ENCODE measurements at places on chromosomes 5 and 9.

- no peak for DNase-seq
Measured at GRCh38 chr5:58933891-58934628, 351.2 kb downstream of the RAB3C start.

- DNase-seq = no peak
Measured at GRCh38 chr5:180112181-180112861, 40.8 kb upstream of the RNF130 start.

- DNase-seq = no peak
Measured at GRCh38 chr5:40568548-40568947, 111.2 kb upstream of the PTGER4 start.

- DNase-seq = no peak
Measured at GRCh38 chr5:153658606-153659005, 168.1 kb downstream of the GRIA1 start.

- DNase-seq = no peak
Measured at GRCh38 chr5:140073296-140073695, 30.2 kb upstream of the NRG2 start.

GRCh38 chr9:121568343-121569265, 69.0 kb upstream of the GGTA1 start:
- DNase-seq = no peak

DNA sequence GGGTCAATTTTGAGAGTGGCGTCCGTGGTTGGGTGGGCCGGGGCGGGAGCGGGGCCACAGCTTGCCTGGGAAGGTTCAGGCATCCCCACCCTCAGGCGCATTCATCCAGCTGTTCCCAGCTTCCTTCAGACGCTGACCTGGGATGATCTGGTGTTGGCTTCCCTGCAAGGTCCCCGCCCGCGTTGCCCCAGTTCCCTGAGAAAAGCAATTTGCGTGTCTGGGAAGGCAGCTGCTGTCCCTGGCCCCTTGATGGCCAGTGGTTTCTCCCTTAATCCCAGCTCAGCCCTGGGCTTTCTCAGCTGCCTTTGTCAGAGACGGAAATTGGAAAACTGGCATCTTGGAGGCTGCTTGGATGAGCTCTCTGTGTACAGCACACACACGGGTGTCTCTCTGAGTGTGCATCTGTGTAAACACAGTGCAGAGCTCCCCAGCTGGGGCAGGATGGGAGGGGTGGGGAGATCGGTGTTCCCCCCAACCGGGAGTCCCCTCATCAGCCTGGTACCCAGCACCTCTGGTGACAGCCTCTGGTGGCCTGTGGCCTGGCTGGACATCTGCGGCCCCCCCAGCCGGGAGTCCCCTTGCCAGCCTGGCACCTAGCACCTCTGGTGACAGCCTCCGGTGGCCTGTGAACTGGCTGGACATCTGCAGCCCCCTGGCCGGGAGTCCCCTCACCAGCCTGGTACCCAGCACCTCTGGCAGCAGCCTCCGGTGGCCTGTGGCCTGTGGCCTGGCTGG, 94.0 kb downstream of the COL5A1 start:
- no peak for DNase-seq

- no peak for DNase-seq
Measured at GRCh38 chr9:34124926-34125325, 1.6 kb downstream of the DCAF12 start.

GRCh38 chr9:131276094-131276888, at the start of gene FAM78A:
Gene FAM78A, minus strand, starts transcription at chr9:131276510. Its CDS starts 331 bp downstream, at chr9:131276179.
- no peak for DNase-seq

- DNase-seq = no peak
Measured at GRCh38 chr9:119675951-119676350, 306.7 kb upstream of the BRINP1 start.

DNA sequence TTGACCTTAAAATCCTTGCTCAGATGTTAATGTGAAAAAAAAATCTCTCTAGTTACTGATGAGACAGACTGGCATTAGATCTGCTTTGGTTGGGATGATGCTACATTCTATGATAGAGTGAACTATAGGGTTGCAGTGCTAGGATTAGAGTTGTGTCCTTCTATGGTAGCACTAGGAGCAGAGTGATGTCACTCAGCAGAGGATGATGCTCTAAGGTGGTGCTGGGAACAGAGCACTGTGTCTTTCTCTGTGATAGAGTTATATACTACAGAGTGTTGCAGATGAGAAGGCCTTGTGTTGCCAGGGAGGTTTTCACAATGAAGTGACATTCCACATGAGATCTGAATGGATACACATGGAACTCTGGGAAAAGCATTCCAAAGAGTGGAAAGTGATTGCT, 462.3 kb downstream of the CDH12 start:
- no peak for DNase-seq

- no peak for DNase-seq
Measured at GRCh38 chr5:118777189-118777736, 211.1 kb downstream of the DTWD2 start.

- no peak for DNase-seq
Measured at GRCh38 chr5:137847687-137848086, 20.0 kb upstream of the MYOT start.

- DNase-seq = no peak
Measured at GRCh38 chr5:68464424-68464823, 248.9 kb downstream of the PIK3R1 start.

DNA sequence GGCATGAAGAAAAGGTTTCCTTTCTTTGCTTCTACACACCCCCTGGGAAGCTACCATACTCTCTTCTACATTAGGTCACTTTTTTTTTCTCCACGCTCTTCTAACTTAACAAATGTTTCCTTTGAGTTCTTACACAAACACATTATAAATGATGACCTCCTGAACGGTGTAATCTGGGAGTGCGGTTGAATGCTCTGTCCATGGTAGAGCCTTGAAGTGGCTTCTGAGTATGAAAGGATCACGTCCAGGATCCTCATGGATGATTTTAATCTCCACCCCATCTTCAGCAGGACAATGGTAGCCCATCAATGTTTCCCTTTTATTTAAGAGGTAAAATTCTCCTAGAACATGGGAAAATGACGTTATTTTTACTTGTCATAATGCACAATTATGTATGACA, 587.3 kb downstream of the SEMA5A start:
- DNase-seq = no peak

- no peak for DNase-seq
Measured at GRCh38 chr5:14266171-14266570, 123.0 kb downstream of the TRIO start.

- no peak for DNase-seq
Measured at GRCh38 chr5:52705720-52706119, 82.0 kb upstream of the ITGA1 start.

DNA sequence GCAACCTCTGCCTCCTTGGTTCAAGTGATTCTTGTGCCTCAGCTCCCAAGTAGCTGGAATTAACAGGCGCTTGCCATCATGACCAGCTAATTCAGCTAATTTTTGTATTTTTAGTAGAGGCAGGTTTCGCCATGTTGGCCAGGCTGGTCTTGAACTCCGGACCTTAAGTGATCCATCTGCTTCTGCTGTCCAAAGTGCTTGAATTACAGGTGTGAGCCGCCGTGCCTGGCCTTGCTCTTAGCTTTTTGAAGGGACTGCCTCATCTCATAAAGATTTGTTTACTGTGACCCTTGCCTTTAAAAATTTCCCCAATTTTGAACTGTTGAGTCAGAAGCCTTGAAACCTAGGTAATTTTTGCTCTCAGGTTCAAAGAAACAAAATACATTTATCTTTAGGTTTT, 17.3 kb downstream of the GPBP1 start:
- DNase-seq = no peak

DNA sequence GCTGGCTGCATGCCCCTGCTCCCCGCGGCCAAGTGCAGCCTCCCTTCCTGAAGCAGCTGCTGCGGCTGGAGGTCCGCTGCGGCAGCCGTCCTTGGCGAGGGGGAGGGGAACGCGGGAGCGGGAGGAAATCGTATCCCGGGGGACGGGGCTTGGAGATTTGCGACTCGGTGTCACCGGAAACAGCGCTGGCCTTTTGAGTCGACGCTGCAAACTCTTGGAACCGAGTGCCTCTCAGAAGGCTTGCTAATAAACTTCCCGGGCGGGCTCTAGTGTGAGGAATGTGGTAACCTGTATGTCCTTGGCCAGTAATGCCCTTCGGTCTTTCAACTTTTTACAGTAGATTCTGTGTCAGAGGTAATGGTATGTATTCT, 82.7 kb downstream of the PTPDC1 start:
- DNase-seq = no peak

- no peak for DNase-seq
Measured at GRCh38 chr5:74099538-74100267, 473.7 kb downstream of the ARHGEF28 start.

GRCh38 chr9:127566351-127567001, 45.6 kb upstream of the STXBP1 start:
- DNase-seq = no peak

DNA sequence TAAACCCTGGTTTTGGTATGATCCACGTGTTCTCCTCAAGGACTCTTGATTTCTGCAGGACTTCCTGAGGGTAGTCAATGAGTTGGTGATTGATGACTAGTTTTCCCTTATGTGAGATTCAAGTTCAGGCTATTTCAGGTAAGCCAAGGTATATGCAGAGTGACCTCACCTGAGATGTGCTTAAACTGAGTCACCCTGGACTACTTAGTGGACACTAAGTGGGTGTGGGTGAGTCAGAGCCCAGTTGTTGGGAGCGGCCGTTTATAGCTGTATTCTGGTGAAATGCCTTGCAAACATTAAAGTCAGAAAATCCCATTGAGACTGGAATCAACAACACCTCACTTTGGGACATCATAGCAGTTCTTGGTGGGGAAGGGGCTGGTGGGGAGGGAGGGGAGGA, 62.9 kb downstream of the SLC28A3 start:
- no peak for DNase-seq

GRCh38 chr9:108150736-108151586, 661.4 kb upstream of the KLF4 start:
- peak; percentile 4 for DNase-seq

DNA sequence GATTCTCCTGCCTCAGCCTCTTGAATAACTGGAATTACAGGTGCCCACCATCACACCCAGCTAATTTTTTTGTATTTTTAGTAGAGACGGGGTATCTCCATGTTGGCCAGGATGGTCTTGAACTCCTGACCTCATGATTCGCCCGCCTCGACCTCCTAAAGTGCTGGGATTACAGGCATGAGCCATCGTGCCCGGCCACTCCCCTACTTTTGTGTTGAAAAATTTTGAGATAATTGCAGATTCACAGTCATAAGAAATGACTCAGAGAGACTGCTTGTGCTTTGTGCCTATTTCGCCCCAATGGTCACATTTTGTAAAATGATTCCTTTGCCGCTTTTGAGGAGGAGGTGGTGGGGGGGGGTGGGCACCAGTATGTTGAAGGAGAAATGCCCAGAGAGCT, 48.1 kb upstream of the SH3PXD2B start:
- no peak for DNase-seq

- no peak for DNase-seq
Measured at GRCh38 chr9:77375956-77376532, 198.7 kb downstream of the VPS13A start.

DNA sequence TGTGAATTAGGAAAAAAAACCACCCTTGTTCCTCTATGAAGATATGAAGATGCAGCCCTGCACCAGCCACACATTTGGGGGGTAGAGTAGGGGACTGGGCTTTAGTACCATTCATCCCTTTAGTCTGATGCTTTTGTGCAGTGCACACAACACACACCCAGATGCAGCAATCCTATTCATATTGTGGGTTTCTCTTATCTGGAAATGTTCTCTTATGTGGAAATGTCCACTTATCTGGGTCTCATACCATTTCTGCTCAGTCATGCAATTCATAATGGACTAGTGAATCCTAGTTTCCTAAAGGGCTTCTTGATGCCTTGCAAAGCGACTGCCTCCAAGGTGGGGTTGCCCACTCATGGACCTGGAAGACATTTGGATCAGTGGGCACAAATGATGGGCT, 47.8 kb downstream of the C9orf152 start:
- no peak for DNase-seq

GRCh38 chr9:107425101-107426025, 64.2 kb downstream of the KLF4 start:
- no peak for DNase-seq

- DNase-seq = peak; percentile 9
Measured at GRCh38 chr9:131037335-131038255, 28.6 kb downstream of the LAMC3 start.

DNA sequence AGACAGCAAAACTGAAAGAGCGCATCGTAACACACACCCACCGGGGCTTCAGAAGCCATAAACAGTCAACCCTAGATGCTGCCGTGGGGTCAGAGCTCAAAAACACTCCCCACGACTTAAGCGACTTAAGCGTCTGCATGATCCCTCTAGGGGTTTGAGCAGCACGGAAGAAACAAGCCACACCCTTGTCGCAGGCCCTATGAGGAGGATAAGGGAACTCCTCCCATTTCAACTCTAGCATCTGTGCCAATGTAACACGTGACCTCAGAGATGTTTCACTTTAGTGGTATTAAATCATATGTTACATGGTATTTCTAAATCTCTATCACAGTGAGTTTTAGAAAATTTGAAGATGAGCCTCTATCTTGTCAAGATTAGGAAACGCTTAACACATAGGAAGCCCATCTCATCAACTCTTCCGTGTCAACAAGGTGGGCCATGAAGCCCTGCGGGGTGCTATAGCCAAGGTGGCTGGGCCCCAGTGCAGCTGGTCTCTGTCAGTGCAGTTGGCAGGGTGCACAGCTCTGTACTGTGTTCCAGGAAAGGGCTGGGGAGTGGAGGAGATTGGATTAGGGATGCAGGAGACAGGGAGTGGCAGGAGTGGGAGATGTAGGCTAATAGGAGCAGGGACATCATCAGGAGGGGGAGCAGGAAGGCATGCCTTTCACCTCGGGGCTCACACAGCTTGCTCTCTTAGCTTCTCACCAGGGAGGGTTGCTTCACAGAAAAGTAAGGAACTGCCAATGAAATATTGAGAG, 33.1 kb downstream of the ZCCHC9 start:
- no peak for DNase-seq

- DNase-seq = no peak
Measured at GRCh38 chr5:143188692-143189091, 214.8 kb downstream of the NR3C1 start.

DNA sequence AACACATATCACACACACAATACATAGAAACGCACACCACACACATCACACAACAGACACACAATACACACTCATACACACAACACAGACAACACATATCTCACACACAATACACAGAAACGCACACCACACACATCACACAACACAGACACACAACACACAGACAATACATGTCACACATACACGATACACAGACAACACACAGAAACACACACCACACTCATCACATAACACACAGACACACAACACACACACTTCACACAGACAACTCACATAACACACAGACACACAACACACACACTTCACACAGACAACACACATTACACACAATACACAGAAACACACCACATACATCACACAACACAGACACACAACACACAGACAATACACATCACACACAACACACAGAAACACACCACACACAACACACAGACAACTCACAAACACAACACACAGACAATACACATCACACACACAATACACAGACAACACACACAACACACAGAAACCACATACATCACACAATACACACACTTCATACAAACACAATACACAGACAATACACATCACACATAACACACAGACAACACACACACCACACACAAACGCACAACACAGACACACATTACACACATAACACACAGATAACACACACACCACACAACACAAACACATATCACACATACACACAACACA, 4.3 kb upstream of the CCDC187 start:
- no peak for DNase-seq

- no peak for DNase-seq
Measured at GRCh38 chr5:44641820-44642219, 166.9 kb upstream of the MRPS30 start.

GRCh38 chr5:115435778-115436712, 108.5 kb downstream of the FEM1C start:
- peak; percentile 62 for DNase-seq

Data from NCI-H1694 treated with DMSO at 0.1 percent for 48 hours (cell line).